Activated CD4-positive, alpha-beta T cell treated with anti-CD3 and anti-CD28 coated beads, Interleukin-2, amount 50 U/mL, for 1 hour (primary cell): ENCODE measurements at places on chromosomes 16 and 17.

- peak; percentile 30 for DNase-seq
Observed at GRCh38 chr16:29820271-29820701, at the start of gene MVP. Gene MVP, plus strand, starts transcription at chr16:29820462. Its CDS starts 10,088 bp downstream, at chr16:29830550.

DNA sequence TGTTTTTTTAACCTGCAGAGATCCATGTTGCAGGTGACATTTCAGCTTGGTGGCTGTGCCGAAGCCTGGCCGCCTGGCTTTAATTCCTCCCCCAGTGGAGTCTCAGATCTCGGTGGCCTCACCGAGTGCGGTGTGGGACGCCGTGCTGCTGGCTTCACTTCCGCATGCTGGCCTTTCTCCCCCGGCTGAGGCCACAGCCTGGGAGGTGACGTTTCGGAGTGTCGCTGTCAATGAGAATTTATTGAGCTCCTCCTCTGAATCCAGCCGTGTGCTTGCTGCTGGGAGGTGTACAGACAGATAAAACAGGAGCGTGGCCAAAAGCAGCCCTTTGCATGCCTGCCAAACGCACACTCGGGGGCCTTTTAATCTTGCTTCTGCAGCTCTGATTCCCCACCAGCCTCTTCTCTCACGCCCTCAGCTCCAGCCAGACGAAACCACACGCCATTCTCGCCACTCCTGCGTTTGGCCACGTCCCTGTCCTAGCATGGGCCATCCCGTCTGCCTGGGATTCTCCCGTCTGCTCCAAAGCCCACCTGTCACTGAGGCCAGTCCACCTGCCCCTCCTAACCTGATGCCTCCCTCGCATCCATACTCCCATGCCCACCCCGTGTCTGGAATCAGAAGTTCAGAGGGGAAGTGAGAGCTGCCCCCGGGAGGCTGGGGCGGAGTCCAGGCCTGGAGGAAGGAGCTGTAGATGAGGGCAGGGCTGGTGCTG lies 3.6 kb downstream of the GSE1 start:
- no peak for DNase-seq

- DNase-seq: no peak
Observed at GRCh38 chr16:56972403-56973293, 10.9 kb downstream of the CETP start.

DNA sequence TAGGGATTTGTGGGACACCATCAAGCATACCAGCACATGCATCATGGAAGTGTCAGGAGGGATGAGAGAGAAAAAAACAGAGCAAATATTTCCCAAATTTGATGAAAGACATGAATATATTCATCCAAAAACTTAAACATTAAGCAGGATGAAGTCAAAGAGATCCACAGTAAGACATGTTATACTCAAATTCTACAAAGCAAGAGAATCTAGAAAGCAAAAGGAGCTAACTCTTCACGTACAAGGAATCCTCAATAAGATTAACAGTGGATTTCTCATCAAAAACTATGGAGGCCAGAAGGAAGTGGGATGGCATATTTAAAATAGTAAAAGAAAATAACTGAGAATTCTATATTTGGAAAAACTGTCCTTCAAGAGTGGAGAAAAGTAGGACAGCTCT lies 374.8 kb downstream of the ZFHX3 start:
- no peak for DNase-seq

DNA sequence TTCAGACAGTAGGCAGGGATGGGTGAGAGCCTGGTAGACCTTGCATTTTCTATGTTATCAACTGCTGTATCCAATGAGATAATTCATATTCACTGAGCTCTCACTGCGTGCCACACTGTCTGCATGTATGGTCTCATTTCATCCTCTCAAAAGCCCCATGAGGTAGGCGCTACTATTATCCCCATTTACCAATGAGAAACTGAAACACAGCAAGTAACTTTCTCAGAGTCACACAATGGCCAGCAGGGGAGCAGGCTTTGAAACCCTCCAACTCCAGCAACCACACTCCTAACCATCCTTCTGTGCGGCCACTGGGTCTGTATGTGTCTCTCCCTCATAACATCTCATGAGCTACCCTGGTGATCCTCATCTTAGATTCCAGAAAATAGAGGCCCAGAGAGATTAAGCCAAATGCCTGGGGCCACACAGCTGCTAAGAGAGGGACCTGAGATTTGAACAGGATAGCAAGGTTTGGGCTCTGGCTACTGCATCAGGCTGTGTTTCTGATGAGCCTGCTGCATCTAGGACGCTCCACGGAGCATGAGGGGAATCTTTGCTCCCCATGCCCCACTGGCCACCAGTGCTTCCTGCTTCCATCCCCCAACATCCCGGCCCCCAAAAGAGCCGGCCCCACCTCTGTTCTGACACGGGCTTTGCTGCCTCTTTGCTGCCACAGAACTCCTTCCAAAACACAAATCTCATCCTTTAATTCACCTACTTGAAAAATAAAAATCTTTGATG lies 3.2 kb downstream of the CCR7 start:
- DNase-seq: peak; percentile 63

DNA sequence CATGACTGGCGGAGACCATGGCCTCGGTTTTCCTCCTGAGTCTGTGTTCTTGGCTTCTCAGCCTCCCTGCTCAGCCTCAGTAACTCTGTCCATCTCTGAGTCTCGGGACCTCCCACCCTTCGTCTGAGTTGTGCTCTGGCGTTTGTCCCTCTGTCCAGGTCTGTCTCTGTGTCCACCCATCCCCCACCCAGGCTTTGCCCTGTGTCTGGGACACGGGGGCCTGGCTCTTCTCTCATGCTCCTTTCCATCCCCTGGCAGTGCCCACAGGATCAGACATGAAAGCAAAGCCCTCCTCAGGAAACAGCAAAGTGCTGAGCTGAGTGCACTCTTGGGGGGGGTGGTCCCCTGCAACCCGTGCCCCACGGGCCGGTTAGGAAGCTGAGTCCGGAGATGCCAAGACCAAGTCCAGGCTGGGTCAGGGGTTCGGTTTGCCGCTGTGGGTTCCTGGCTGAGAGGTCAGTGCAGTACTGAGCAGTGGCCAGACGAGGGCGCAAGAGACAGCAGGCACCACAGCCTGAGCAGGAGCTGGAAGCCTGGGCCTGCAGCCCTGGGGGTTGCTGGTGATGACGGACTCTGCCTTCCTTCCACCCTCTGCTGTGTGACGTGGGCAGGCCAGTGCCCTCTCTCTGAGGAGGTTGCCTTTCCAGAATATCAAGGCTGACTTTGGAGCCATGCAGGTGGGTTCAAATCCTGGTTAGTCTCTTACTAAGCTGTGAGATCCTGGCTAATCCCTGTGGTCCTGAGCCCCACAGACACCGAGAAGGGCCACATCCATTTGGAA lies 2.5 kb downstream of the P2RX1 start:
- peak; percentile 80 for DNase-seq

- no peak for DNase-seq
Observed at GRCh38 chr16:72711823-72712222, 336.1 kb downstream of the ZFHX3 start.

GRCh38 chr17:867896-868489 lies 85.8 kb downstream of the MRM3 start:
- DNase-seq: no peak

DNA sequence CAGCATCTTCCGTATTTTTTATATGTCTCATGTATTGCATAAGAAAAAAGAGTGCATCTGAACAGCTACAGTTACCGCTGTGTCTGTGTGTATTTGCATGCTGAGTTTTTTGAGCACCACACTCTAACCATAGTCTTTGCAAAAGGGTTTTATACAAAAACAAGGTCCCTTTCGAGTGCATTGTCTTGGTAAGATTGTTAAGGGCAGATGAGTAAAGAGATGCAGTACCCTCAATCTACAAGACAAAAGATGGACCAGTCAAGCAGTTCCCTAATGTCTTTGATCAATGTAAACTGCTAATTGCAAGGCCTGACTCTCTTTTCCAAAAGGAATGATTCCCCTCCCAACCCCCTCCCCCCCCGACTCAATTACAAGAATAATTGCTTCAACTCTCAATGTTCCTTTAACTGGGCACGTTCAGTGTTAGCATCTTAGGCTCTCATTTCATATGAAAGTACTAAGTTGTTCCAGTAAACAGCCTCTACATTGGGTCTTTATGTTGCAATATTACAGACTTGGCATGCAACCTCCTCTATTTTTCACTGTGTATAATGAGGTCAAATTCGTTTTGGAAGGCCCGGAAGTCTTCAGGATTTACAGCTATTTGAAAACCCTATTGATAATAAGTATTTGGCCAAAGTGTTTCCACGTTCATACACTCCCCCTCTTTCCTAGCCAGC lies 471.4 kb upstream of the RBFOX1 start:
- DNase-seq: no peak

DNA sequence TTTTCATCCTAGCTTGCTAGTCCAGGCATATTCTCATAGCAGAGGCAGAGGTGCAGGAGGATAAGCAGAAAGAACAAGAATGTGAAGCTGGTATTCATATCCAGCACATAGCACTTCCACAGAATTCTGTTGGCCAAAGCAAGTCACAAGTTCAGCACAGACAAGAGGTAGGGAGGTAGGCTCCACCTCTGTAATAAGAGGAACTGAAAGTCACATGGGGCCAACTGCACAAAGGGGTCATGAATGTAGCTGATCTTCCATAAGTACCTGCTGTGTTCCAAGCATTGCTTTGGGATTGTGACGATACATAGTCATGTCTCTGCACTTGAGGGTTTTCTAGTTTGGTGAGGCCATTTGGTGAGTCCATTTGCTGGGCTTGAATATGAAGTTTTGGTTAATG lies 110.8 kb upstream of the MPHOSPH6 start:
- DNase-seq: no peak

- DNase-seq: no peak
Observed at GRCh38 chr16:85353839-85354685, 241.8 kb upstream of the CIBAR2 start.

- no peak for DNase-seq
Observed at GRCh38 chr16:23401139-23401538, 51.9 kb downstream of the COG7 start.

GRCh38 chr17:78522031-78522809 lies 55.0 kb downstream of the DNAH17 start:
- DNase-seq: no peak

GRCh38 chr17:81438007-81438659 lies 42.9 kb downstream of the BAHCC1 start:
- DNase-seq: no peak

- DNase-seq: no peak
Observed at GRCh38 chr16:48591976-48592375, 18.0 kb downstream of the N4BP1 start.

DNA sequence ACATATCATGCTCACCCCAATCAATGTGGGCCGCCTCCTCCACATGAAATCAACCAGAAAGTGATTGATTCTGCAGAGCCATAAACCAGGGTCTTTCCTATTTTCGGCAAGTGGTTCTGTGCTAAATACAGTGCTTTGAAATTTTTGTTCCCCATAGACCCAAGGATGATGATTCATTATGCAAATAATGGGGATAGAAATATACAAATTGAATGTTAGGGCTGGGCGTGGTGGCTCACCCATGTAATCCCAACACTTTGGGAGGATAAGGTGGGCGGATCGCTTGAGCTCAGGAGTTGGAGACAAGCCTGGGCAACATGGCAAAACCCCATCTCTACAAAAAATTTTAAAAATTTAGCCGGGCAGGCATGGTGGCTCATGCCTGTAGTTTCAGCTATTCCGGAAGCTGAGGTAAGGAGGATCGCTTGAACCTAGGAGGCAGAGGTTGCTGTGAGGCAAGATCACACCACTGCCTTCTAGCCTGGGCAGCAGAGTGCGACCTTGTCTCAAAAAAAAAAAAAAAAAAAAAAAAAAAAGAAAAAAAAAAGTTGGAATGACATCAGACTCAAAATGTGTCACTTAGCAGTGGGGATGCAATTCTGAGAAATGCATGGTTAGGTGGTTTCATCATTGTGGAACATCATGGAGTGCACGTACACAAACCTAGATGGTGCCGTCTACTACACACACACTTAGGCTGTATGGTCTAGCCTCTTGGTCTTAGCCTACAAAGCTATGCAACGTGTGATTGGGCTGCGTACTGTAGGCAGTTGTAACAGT lies 581.7 kb downstream of the MAF start:
- DNase-seq: no peak

DNA sequence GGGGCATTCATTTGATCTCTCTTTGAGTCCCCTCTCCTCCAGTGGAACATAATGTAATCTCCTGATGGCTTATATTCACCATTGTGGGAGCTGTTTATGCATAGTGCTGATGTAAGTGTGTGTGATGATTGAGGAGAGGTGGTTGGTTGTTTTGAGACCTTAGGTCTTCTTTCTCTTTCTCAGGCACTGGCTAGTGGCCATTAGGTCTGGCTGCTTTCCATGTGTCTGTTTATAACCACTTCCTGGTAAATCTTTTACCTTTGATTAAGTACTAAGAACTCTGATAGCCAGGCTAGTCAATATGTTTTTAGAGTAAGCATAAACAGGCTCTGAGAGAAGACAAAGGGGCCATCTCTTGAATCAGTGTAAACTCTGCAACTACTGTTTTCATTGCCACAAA lies 27.9 kb downstream of the VAT1L start:
- no peak for DNase-seq

GRCh38 chr16:85999778-86000177 lies 100.8 kb downstream of the IRF8 start:
- no peak for DNase-seq

GRCh38 chr17:75854101-75854748 lies 910 bp downstream of the WBP2 start:
- DNase-seq: no peak

GRCh38 chr17:45371414-45372324 lies 54.8 kb upstream of the MAP3K14 start:
- peak; percentile 18 for DNase-seq

DNA sequence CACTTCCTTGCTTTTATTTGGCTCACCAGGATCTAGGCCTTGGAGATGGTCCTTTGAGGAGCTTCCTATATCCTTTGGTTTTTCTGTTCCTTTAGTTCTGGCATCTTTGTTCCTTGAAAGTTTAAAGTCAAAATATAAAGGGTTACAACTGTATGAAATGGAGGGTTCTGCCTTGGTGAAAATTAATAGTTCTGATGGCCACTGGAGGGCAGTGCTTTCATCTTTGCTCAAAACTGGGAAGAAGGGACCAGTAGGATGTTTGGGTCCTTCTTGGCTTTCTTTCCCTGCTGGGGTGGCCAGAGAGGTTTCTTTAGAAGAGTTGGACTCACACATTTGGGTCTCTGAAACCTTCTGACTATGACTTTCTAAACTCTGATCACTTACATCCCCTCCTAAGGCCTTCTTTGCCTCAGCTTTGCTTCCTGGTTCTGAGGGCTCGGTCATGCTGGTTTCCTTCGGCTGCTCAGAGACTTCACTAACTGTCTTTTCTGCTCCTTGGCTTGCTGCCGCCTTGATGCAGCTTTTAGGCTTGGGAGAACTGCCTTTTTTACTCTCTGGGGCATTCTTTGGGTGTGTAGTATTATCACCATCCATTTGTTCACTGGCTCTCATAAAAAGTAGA lies 10.9 kb upstream of the ITGA2B start:
- DNase-seq: no peak

- no peak for DNase-seq
Observed at GRCh38 chr16:3180445-3180878, 7.5 kb upstream of the OR1F1 start.

DNA sequence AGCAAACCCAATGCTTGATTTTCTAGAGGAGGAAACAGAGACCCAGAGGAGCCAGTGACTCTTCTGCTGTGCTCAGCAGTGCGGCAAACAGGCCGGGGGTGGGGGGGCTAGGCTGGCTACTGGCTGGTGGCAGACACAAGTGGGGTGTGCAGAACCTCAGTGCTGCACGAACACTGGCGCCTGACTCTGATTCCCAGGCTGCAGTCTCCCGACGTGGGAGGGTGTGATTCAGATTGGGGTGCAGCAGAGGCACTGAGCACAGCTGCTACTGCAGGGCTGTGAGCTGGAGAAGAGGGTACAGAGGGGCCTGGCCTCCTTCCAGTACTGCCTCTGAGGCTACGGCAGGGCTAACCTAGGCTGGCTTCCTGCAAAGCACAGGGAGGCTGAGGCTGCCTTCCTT lies 8.1 kb downstream of the RPL19 start:
- no peak for DNase-seq

- DNase-seq: no peak
Observed at GRCh38 chr17:50586421-50587247, 26.1 kb downstream of the CACNA1G start.
